A549 (cell line): ENCODE measurements at places on chromosomes 16 and 17.

DNA sequence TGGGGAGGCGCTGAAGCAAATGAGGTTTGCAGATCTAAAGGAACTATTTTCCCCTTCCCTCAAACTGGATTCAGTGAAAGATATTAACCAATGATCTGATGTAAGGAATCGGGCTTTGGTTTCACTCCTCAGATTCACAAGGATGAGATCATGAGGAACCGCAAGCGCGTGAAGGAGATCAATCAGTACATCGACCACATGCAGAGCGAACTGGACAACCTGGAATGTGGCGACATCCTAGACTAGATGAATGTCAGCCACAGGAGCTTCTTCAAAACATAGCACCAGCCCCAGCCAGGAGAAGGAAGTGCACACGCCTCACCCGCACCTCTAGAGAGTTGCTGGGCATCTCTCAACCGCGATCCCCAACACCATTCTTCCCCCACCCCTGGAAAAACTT, 22.5 kb downstream of the ATPAF2 start:
- no peak for DNase-seq

- peak; percentile 69 for DNase-seq
These were observed 1.4 kb downstream of the HES7 start for GRCh38 chr17:8122422-8122923.

DNA sequence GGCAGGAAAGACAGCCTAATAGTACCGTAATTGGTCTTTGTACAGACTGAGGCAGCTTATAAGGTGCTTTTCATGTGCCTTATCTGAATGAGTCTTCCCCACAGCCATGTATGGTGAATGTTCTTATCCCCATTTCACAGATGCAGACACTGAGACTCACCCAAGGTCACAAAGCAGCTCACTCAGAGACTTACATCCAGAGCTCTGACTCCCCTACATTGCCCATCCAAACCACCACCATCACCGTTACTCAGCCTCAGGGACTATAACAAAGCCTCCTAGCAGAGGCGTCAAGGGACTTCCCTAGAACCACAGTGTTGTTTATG, 627 bp upstream of the GPR179 start:
- no peak for DNase-seq

GRCh38 chr16:79329166-79329521, 271.4 kb downstream of the MAF start:
- DNase-seq, result no peak

GRCh38 chr16:59356709-59357108, 622.6 kb upstream of the GOT2 start:
- no peak for DNase-seq

DNA sequence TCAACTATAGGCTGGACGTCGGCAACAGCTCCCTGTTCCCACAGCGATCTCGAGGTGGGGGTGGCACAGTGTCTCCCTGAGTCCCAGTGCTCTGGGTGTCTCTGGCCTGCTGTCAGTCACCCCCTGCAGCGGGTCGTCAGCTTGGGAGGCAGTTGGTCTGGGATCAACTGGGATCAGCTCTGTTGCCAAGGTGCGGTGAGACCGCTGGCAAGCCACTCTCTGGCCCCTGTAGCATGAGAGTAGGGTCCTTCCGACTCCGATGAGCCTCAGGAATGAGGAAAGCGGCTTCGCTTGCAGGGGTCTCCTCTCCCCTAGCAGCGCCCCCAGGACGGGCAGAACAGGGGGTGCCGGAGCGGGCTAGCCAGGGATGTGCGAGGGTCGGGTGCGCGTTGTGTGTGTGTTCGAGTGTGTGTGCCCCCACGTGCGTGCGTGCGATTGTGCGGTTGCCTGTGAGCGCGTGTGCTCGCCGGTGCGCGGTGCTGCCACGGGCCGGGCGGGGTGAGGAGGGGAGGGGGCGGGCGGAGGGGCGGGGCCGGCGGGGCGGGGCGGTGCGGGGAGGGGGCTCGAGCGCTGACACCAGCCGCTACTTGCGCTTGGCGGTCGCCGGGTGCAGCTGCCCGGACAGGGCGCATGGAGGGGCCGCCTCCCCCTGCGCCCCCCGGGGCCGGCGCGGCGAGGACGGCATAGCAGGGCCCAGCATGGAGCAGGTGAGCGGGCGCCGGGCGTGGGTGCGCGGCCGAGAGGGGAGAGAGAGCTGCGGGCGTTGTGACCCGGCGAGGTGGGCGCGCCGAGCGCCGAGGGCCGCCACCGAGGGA, 9.4 kb upstream of the ARHGAP23 start:
- no peak for DNase-seq

GRCh38 chr17:38910325-38910724, 15.1 kb upstream of the LASP1NB start:
- DNase-seq, result no peak

- no peak for DNase-seq
These were observed 95.7 kb downstream of the HS3ST3B1 start for GRCh38 chr17:14396547-14396946.

GRCh38 chr16:22324787-22325597, 27.8 kb downstream of the POLR3E start:
- DNase-seq, result no peak

DNA sequence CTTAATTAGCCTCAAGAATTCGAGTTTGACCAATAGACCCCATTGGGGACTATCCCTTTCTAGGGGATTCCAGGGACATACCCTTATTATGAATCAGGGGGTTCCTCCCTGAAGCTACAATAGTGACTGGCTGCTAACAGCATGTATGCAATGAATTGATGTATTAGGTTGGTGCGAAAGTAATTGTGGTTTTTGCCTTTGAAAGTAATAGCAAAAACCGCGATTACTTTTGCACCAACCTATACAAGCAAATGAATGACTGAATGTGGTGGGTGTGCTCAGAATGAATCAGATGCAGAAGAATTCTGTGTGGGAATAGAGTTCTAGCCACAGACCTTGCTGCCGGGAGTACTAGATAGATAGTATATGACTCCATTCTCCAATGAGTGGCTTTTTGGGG, 76.7 kb downstream of the HLF start:
- no peak for DNase-seq

- DNase-seq, result no peak
These were observed 20.3 kb downstream of the CLUH start for GRCh38 chr17:2691069-2691871.

- DNase-seq, result no peak
These were observed 41.6 kb downstream of the HSBP1 start for GRCh38 chr16:83849421-83849820.

- no peak for DNase-seq
These were observed 547.2 kb downstream of the KCNJ2 start for GRCh38 chr17:70716551-70716950.

GRCh38 chr16:72107371-72107770, 13.7 kb downstream of the DHX38 start:
- DNase-seq, result no peak

GRCh38 chr16:15829460-15829859, 27.4 kb downstream of the MYH11 start:
- no peak for DNase-seq

GRCh38 chr17:55641676-55642081, 81.0 kb downstream of the TMEM100 start:
- peak; percentile 20 for DNase-seq

- DNase-seq, result no peak
These were observed 9.0 kb upstream of the AMZ2 start for GRCh38 chr17:68238871-68239253.

DNA sequence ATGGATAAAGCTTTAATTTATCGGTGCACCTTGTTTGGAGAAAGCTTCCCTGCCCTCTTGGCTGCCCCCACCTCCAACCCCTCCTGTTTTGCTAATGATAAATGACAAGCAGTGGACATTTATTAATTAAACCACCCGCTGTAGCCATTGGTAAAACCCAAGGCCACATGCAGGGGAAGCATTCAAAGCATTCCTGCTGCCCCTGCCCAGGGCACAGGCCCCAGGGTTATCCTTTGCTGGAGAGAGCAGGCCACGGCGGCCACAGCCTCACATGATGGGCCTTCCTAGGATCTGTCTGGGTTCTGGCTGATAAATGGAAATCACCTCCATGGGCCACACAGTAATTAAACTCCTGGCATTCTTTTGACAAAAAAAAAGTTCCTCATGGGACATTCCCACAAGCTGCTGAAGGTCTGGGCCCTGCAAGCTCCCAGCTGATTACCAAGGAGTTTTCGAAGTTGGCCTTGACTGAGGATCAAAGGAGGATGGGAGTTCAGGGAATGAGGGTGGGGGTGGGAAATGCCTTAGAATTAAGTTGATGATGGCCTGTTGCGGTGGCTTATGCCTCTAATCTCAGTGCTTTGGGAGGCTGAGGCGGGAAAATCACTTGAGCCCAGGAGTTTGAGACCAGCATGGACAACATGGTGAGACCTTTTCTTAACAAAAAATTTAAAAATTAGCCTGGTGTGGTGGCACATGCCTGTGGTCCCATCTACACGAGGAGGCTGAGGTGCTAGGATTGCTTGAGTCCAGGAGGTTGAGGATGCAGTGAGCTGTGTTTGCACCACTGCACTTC, 35.5 kb downstream of the SOST start:
- no peak for DNase-seq

DNA sequence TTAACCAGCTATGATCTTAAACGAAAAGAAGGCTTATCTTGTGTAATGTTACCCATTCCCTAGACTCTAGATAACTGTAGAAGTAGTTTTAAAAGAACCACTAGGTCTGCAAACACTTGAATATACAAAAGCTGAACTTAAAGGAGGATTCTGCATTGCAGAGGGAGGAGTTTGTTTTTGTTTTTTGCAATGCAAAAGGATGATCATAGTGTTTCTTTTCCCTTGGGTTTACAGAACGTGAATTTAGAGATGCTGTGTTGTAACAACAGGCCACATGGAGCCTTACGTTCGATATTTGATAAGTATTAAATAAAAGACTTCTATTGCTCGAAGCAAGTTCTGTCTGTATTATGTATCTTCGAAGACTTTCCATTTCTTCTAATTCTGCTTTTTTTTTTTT, 77.6 kb downstream of the CHD9 start:
- no peak for DNase-seq

GRCh38 chr16:84979516-84979915, 31.8 kb downstream of the ZDHHC7 start:
- DNase-seq, result no peak

- DNase-seq, result no peak
These were observed 131.5 kb upstream of the MON1B start for GRCh38 chr16:77059446-77059845.

DNA sequence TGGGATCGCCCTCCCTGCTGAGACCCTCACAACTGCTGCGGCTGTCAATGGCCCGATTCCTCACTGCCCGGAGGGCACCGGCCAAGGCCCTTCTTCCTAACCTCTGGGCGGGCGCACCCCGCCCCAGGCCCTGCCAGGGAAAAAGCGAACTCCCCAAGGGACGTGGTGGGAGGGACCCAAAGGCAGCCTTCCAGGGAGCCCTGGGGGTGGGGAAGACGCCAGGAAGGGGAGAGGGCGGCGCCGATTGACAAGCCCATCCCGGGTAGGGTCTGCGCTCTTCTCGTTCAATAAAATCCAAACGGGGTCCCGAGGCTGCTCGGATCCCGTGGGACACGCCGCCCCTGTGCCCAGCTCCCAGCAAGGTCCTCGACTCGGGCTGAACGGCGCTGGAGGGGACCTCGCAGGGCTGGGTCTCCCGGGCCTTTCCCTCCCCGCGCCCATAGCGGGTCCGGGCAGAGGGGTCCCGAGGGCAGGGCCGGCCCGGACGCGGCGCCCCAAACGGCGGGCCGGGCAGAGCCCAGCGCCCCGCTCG, 416 bp downstream of the KIFC3 start:
- peak; percentile 74 for DNase-seq

- DNase-seq, result no peak
These were observed 264.7 kb downstream of the C16orf95 start for GRCh38 chr16:87052506-87052905.

DNA sequence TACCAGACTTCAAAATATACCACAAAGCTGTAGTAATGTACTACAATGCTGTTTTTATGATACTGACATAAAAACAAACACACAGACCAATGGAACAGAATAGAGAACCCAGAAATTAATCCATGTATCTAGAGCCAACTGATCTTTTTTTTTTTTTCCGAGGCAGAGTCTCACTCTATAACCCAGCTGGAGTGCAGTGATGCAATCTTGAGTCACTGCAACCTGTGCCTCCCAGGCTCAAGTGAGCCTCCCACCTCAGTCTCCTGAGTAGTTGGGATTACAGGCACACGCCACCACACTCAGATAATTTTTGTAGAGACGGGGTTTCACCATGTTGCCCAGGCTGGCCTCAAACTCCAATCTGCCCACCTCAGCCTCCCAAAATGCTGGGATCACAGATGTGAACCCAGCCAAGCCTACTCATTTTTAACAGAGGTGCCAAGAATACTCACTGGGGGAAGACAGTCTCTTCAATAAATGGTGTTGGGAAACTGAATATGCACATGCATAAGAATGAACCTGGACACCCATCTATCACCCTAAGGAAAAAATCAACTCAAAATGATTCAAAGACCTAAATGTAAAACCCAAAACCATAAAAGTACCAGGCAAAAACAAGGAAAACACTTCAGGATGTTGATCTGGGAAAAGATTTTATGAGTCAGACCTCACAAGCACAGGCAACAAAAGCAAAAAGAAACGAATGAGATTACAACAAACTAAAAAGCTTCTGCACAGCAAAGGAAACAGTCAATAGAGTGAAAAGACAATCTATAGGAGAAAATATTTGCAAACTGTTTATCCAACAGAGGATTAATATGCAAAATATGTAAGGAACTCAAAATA, 63.1 kb downstream of the STX8 start:
- DNase-seq, result peak; percentile 17

- DNase-seq, result no peak
These were observed 102.7 kb upstream of the DNAH9 start for GRCh38 chr17:11495613-11496012.
